ENCODE measurements at places on chromosomes 12 and 14.

DNA sequence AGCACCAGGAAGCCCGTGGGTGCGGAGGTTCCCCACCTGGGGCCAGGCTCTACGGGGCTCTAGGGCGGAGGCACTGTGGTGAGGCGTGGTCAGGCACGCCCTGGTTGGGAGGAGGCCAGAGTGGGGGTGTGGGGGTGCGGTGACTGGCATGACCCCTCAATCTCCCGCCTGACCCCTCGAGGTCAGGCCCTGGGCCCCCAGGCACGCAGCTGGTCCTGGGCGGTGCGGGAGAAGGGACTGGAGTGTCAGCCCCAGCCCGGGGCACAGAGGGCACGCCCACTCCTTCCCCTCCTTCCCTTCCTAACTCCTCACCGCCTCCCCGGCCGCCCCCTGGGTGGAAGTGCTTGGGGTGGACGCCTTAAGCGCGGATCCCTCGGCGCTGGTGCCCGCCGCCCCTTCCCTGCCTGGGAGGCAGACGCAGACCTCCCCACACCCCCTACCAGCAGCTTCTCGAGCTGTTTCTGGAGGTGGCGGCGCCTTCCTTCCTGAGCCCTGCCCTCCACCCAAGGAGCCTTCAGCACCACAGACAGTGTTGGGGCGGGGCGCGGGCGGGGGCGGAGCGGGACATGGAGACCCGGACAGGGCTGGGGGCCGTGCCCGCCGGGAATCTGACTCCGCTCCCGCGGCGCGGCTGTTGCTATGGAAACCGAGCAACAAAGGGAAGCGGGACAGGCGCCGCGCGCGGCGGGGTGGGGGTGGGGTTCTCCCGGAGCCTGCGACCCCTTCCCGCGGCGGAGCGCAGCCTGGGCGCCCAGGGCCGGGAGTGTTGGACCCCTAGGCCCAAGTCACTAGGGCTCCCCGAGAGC, 741 bp upstream of the CRIP2 start:
- DNase-seq = peak; percentile 85

DNA sequence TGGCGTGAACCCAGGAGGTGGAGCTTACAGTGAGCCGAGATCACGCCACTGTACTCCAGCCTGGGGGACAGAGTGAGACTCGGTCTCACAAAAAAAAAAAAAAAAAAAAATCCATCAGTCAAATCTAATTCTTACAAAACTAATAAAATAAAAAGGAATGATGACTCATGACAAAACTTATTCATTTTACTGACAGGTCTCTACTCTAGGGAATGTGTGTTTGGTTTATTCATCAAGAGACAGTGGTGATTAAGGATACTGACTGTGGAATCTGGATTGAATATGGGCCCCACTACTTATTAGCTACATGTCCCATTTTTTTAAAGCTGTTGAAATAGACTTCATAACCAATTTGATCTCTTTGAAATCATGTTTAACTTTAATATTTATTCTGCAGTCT, 29.3 kb upstream of the GAS2L3 start:
- DNase-seq = peak; percentile 0

DNA sequence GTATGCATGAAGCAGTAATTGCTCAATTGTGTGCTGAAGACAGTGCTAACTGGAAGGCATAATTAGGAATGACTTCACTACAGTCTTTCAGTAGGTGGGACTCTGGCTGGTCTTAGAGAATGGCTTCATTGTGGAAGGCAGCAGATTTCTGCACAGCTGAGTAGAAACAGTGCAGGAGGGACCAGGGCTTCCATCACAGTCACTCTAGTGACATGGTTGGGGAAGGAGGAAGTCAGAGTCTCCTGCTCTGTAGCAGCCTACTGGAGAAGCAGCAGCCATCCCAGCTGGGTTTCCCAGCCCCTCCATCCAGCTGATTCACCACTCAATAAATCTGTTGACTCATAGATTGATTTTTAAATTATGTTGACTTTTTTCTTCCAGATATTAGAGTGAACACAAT, 80.6 kb upstream of the DBX2 start:
- DNase-seq = no peak

DNA sequence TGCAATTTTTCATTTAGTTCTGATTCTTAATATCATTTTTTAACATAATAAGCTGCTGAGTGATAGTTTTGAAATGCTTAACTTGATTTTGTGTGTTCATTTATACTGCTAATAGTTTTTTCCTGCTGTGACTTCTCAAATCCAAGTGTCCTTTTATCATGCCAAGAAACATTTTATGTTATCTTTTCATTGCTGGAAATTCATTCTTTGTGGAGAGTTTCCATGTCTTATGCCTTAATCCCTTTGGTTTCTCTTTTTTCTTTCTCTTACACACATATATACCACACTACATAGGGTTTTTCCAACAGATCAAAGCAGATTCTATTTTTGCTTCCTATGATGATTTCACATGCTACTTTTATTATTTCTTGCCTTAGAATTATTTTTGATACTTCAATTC, 981.1 kb downstream of the SLC6A15 start:
- no peak for DNase-seq

DNA sequence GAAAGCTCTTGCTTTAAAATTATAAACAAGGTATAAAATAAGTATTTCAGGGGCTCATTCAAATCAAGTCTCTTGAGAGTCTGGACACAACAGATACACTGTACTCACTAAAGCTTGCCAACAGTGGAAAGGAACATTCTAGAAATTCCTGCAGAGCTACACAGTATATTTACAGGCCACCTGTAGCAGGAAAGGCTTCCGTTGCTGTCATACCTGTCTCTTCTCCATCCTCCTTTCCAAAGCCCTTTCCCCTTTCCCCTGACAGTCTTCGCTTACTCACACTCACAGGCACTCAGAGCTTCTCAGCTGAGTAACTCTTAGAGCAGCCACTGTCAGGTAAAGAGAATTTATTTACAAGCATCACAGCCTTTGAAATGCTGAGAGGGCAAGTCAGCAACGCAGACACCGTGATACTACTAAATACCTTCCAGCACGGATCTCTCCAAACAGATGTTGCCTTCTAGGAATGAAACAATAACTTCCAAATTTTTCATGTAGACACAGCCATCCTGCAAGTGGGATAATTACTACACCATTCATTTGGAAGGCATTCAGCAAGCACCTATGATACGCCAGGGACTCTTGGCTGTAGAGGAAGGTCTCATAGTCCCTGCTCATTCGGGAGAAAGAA, 167.9 kb downstream of the FOXN3 start:
- peak; percentile 12 for DNase-seq

GRCh38 chr12:53047221-53048032, 2.4 kb upstream of the TNS2 start:
- peak; percentile 88 for DNase-seq

Data from EH (cell line).